NCI-H2171 (cell line): ENCODE measurements at places on chromosomes 4 and X.
A peak's percentile ranks its signal among the peaks of the same experiment; 100 is the strongest.

- DNase-seq, result no peak
Measured at GRCh38 chrX:143472347-143472938, 44.8 kb downstream of the SPANXN3 start.

DNA sequence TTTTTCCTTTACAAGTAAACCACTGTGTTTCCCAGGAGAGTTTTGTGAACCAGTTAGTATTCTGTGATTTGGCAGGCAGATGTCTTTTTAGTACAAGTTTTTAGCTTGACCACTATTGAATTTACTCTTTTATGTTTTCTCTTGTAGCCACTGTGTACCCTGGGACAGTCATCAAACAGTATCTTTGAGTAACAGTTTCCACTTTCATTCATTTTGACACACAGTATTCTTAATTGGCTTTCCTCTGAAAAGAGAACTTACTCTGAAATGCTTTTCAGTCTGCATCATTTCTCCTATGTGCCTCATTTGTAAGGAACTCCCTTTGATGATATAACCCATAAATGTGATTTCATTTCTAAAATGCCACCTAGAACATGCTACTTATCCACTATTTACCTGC lies 476.5 kb downstream of the PDGFC start:
- DNase-seq, result no peak

- peak; percentile 0 for DNase-seq
Measured at GRCh38 chrX:130539721-130540321, 138.0 kb downstream of the RBMX2 start.

DNA sequence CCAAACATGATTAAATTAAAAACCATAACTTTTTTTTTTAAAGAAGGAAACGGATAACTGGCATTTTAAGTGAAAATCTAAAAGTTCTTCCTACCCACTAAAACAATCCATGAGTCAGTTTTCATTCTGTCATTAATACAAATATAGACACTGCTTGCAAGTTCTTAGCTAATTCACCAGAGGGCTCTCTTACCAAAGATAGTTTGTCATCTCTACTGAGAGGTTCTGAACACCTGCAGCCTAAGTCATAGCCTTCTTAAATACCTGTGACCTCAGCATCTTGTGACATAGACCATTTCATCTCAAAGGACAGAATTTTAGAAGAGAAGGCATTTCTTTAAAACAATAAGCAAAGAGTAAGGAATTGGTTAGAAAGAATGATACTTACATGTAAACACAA lies 65.3 kb upstream of the FAM120C start:
- DNase-seq, result peak; percentile 2

DNA sequence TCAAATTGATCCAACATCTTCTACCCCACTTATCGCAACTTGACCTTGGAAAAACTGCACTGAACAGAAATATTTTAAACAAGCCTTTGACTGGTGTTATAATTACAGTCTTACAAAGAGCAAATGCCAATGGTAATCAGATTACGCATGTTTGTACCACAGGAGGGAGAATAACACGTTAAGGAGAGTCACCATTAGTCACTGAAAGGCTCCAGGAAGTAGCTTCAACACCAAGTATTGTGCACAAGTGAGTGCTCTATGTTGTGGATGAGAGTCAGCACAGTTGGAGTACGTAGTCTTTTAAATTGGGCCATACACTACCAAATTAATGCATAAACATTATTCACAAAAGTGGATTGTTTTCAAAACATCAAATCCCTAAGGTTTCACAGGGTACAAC lies 1081.5 kb upstream of the TENM3 start:
- no peak for DNase-seq

DNA sequence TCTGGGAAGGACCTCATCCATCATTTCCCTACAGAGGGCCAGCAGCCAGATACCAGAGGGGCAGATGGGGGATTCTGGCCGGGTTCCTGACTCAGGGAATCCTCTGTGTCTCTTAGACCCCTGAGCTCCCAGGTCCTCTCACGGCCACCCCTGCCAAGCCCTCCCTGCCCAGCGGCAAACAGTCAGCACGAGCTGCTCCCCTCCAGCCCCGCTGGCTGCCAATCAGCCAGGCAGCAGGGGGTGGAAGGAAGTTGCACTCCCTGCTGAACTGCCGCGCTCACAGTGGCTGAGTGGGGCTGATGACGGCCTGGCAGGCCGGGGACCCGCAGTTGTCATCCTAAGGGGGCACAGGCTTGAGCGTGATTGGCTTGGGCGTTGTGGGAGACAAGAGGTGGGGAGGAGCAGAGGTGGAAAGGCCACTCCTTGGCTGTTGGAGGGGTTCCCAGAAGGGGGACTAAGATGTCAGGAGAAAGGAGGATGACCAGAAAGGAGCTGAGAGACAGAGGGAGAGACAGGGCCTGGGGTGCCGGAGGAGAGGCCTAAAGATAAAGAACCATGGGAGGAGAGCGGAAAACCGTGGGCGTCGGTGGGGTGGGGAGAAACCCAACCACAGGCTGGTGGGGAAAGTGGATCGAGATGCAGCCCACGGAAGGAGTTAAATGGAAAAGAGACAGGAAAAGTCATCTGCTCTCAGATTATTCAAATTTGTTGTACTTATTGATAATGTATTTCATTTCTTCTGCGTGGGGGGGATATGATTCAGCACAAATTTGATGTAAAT lies 4.4 kb upstream of the CCDC149 start:
- no peak for DNase-seq

DNA sequence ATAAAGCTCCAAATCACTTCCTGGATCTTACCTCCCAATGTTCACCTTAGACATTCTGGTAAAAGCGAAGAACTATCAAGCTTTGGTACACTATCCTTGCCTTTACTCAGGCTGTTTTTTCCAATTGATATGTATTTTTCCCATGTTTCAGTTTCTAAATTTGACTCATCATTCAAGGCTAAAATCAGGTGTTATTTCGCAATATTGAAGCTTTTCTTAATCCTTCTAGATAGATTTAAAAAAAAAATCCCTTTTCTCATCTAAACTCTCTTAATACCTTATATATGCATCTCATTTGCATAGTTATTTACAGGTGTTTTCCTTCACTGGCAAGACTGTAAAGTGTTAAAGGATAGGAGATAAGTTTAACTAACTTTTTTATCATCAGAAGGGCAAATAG lies 608.1 kb upstream of the FAM241A start:
- no peak for DNase-seq

DNA sequence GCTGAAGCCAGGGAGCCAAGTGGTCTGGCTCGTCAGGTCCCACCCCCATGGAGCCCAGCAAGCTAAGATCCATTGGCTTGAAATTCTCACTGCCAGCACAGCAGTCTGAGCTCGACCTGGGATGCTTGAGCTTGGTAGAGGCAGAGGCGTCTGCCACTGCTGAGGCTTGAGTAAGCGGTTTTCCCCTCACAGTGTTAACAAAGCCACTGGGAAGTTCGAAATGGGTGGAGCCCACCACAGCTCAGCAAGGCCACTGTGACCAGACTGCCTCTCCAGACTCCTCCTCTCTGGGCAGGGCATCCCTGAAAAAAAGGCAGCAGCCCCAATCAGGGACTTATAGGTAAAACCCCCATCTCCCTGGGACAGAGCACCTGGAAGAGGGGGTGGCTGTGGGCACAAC lies 353.8 kb downstream of the NAP1L3 start:
- DNase-seq, result no peak

DNA sequence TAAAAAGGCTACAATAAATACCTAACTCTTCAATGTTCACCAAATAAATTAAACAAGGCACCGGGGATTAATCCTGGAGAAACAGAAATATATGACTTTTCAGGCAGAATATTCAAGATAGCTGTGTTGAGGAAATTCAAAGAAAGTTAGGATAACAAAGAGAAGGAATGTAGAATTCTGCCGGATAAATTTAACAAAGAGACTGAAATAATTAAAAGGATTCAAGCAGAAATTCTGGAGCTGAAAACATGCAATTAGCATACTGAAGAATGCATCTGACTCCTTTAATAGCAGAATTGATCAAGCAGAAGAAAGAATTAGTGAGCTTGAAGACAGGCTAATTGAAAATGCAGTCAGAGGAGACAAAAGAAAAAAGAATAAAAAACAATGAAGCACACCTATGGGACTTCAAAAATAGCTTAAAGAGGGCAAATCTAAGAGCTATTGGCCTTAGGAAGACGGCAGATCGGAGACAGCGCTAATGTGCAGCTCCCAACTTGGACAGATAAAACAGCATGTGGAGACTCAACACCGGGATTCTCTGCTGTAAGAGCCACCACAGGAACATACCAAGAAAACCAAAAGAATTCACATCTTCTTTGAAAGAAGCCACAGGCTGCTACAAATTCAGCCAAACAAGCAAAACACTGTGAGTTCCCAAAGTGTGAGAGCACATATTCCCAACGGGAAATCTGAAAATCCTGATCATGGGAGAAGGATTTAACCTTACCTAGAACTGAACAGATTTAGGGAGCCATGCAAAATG lies 1290.9 kb downstream of the PCDH18 start:
- no peak for DNase-seq

DNA sequence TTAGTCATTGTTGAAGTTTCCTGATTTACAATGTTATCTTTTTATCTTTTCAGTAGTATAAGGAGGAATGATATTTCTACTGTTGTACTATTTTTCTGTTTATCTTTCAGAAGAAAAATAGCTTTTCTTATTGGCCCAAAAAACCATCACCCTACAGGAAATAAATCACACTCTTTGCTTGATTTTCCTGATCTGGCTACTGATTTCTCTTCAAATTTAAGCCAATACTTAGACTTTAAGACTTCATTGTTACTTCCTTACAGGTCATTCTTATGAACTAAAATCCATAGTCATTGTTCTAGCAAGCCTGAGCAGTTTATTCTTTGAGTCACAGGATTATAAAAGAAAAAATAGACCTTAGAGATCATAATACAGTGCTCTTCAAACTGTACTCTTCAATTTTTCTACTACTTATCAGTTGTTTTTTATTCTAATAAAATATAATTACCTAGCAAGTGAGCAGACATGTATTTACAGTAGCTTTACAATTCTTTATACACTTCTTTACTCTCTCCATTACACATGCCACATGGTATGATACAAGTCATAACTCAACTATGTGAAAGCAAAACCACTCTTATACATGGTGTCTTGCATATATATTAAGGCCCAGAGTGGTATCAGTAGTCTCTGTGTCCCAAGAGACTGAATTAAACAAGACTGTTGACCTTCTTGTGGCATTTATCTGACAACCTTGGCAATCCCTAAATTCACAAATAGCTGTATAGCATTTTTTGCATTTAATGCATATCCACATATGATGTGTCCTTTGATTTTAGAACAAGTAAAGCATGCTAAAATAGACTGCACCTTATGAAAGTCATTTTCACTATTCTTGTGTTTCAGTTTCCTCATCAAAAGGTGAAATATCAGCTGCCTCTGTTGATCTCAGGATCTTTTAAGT lies 47.9 kb downstream of the TET2 start:
- DNase-seq, result no peak

GRCh38 chr4:41554905-41555304 lies 16.9 kb downstream of the LIMCH1 start:
- DNase-seq, result no peak

GRCh38 chrX:129606918-129607317 lies 47.8 kb downstream of the APLN start:
- peak; percentile 1 for DNase-seq

DNA sequence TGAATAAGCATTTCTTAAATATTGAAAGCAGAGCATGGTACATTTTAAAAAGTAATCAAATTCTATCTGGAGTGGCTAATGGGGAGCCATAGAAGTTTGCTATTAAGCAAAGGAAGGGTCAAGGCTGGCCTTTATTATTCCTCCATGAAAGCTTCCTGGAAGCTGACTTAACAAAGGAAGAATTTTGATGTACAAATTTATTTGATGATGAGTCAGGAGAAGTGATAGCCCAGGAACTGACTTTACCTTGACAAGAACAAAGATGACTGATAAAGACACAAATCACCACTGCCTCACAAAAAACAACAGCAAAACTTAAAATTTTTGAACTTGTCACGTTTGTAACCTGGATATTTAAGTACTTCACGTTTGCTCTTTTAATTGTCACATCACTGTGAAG lies 872.1 kb downstream of the PCDH7 start:
- no peak for DNase-seq

DNA sequence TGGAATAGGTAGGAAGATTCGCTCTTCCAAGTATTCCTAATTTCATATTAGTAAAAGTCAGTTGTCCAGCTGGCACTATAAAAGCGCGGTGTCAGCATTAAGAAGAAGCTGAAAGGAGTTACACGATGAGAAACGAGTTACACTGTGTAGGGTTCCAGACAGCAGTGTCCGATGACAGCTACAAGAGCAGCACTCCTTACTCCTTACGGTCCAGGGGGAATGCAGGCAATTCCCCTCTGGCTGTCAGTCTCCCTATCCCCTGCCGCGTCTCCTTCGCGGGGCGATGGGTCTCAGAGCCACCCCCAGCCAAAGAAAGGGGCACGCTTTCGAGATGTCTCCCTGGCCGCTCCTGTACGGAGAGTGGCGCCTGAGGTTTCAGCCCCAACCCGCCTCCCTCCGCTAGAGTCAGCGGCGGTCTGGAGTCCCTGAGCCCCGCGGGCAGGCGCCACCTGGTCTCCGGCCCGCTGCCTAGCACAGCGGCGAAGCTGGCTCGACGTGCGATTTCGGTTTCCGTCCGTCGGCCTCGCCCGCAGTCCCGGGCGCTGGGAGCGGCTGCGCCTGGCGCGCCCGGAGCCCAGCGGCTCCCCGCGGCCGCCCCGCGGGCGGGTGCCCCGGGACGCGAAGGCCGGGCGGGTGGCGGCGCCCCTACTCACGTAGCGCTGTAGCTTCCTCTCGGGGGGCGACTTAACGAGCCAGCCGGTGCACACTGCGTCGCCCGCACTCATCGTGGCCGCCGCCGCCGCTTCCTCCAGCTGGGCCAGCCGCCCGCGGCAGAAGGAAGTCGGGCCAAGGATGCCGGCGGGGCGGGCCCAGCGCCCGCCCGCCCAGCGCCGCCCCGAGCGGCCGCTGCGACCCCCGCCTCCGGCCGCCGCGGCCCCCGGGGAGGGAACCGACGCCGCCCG lies at the start of gene GAB3:
GAB3 (minus strand) TSS at position 777 of the 902 bp plus-strand sequence; CDS start at position 725, 52 bp downstream.
- DNase-seq, result no peak

- DNase-seq, result no peak
Measured at GRCh38 chr4:55512922-55513571, 33.7 kb downstream of the CLOCK start.

DNA sequence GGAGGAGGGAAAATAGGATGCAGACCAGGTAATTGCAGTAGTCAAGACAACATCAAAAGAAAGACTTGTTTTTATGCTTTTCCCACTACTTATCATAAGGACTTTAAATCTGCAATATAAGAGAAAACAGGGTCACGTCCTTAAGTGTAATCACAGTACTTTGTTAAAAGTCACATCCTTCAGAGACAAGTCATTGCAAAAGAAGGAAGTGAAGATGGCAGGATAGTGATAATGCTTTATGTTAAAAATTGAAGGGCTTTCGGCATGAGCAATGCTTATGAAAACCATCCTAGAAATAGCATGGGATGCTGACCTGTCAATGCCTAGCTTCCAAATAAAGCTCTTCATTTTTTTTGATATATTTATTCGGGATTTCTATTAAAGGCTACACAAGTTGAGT lies 110.2 kb upstream of the TENM3 start:
- DNase-seq, result no peak

- no peak for DNase-seq
Measured at GRCh38 chr4:168585168-168586091, 88.6 kb downstream of the PALLD start.

GRCh38 chr4:187910741-187911140 lies 84.8 kb upstream of the ZFP42 start:
- no peak for DNase-seq

GRCh38 chrX:24767557-24767956 lies 73.8 kb downstream of the POLA1 start:
- no peak for DNase-seq

- DNase-seq, result no peak
Measured at GRCh38 chr4:68002906-68003305, 39.6 kb upstream of the TMPRSS11A start.
